ENCODE measurements at places on chromosomes 2 and 18.

- no peak for DNase-seq
These were observed 24.7 kb downstream of the SLC20A1 start for GRCh38 chr2:112670252-112671022.

DNA sequence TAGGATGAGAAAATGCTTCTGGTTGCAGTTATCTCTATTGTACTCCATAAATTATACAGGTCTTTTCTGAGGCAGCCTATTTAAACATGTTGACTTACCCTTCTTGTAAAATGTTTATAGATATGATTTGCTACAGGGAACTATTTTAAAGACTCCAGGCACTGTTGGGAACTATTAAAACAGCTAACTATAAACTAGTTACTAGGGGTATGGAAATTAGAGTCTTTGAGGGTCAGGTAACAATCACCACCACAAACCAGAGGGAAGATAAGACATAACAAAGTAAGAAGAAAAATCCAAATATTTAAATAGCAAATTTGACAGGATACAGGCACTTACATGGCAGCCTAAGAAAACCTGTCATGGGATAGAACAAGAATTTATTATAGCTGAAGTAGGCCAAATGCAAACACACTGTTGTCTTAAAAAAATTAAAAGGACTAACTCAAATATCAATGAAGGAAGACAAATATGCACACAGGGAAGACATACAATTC lies 251.0 kb upstream of the CWC22 start:
- no peak for DNase-seq

- DNase-seq: peak; percentile 77
These were observed 1.9 kb downstream of the SEMA4C start for GRCh38 chr2:96867756-96868554.

DNA sequence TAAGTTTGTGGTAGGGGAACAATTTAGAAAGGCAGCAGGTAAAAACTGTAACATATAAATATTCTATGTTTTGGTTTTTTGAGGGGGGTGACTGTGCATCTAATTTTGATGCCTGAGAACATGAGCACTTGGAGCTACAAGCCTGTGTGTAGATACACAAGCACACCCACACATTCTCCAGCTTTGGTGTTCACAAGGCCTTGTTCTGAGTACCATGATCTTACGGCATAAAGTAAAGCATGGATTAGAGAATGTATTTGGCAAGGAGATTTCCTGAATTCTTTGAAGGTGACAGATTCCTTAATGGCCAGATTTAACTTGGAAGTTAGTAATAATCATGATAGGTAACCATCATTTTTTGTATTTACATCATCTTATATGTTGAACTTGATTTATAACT lies 42.7 kb downstream of the MAP3K20 start:
- no peak for DNase-seq

DNA sequence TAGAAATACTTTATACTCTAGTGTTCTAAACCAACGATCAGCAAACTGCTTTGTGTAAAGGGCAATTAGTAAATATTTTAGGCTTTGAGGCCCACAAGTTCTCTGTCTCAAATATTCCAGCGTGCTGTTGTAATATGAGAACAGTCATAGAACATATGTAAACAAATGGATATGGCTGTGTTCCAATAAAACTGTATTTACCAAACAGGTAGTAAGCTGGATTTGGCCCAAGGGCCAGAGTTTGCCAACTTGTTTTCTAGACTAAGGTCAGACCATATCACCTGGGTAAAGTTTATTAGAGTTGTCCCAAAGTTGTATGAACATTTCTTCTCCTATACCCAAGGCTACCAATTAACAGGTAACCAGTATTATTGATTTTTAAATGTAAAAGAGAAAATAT lies 303.2 kb upstream of the MC4R start:
- no peak for DNase-seq

DNA sequence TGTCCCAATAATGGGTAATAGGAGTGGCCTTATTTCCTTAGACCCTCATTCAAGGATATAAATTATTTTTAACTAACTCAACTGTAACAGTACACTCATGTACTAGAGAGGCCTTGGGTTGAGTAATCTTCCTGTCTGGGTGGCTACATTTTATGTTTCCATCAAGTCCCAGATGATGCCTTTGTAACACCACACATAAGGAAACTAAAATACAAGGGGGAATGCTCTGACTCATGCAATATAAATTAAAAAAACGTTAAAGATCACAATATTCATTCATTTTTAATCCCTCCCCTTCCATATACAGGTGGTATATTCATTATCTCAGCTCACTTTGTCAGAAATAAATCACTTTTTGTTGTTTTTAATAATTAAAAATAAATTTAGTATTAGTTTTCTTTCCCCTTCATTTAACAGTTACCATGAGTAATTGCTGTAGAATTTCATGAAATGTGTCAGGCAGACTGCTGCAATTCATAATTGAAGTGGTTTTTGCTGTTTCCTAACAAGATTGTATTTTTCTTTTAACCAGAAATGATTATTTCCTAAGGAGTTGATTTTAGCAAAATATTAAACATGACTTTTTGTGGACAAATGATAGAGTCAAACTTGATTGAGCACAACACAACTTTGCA lies 1403.6 kb downstream of the SUCLG1 start:
- no peak for DNase-seq
